ENCODE measurements at places on chromosomes 5 and 9.

- no peak for DNase-seq
These were observed 166.7 kb downstream of the TTLL11 start for GRCh38 chr9:121926351-121926801.

DNA sequence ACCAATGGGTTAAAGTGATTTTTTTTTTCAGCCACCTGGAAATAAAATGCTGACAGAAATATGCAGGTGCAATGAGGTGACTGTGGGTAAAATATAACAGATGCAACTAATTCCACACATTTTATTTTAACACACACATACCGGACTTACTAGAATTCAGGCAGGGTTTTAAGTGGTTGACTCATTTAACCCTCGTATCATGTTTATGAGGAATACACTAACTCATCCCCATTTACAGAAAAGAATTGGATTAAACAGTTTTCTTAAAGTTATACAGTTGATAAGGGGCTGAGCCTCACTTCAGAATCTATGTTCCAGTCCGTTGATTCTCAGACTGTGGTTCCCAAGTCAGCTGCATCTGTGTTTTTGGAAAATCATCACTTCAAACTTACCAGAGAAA lies 207.5 kb downstream of the CHSY3 start:
- DNase-seq, result no peak

DNA sequence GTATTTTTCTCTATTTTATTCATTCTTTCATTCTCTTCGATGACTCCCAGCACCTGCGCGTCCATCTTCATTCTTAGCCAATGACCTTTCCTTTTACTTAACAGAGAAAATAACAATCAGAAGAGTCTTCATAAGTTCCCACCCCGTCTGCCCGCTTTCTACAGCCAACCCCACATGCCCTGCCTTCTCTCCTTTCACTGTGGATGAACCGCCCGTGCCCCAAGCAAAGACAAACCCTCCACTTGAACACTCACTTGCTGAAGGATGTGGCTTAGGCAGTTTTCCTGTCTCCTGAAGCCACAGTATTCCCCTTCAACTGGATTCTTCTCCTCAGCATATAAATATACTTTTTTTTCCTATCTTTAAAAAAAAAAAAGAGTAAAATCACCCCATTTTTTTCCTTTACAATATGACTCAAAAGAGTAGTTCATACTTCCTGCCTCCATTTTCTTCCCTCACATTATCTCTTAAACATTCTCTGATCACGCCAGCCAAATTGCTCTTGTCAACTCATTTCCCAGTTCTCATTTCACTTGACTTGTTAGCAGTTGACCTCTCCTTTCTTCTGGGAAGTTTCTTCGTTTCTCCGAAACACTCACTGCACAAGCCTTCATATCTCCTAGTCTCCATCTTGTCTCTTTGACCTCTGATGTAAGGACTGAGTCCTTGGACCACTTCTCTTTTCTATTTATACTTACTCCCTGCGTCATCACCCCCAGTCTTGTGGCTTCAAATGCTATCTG lies 11.1 kb downstream of the NIPSNAP3B start:
- no peak for DNase-seq

DNA sequence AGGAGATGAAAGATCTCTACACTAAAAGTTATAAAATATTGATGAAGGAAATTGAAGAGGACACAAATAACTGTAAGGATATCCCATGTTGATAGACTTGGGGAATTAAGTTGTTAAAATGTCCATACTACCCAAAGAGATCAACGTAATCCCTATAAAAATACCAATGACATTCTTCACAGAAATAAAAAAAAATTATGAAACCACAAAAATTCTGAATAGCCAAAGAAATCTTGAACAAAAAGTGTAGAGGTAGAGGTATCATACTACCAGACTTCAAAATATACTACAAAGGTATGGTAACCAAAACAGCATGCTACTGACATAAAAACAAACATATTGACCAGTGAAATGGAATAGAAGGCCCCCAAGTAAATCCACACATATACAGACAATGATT lies 71.5 kb upstream of the ELL2 start:
- DNase-seq, result no peak

GRCh38 chr5:11385901-11386293 lies 518.3 kb downstream of the CTNND2 start:
- no peak for DNase-seq

DNA sequence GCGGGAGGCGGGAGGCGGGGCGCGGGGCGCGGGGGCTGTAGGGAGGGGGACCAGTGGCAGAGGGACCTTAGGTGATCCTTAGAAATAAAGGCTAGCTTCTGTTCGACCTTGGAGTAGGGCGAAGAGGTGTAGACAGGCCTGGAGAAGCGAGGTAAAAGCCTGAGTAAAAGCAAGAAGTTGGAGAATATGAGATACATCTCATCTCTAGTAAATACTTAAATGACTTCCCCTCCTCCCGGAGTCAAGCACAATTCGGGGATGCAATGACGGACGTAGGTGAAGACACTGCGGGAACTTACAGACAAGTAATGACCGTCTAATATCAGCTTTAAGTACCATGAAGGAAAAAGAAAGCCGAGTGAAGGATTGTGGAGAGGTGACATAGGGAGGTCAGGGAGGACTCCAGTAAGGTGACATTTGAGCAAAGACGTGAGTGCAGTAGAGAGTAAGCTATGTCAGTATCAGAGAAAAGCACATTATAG lies 466 bp downstream of the SMC2 start:
- no peak for DNase-seq

DNA sequence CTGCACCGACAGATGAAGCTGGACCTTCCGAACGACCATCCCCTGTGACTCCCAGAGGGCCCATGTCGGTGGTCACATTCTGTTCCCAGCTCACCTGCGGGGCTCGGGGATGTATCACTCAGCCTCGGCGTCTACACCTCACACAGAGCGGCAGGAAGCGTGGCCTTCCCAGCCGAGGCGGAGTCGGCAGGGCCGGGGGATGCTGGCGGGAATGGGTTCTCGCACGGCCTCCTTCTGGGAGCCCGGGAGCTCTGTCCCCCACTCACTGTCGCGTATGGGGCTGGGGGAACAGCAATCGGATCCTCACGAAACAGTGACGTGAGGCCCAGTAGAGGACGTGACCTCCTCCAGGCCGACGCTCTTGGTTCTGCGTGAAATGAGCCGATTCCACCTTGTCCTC lies 20.4 kb downstream of the NACC2 start:
- DNase-seq, result no peak

Data from effector CD4-positive, alpha-beta T cell (primary cell).